ENCODE measurements at places on chromosomes 5 and 9.

- no peak for DNase-seq
These were observed 101.2 kb downstream of the PCSK1 start for GRCh38 chr5:96331681-96332361.

GRCh38 chr5:14410394-14411201 lies 171.0 kb upstream of the OTULINL start:
- no peak for DNase-seq

DNA sequence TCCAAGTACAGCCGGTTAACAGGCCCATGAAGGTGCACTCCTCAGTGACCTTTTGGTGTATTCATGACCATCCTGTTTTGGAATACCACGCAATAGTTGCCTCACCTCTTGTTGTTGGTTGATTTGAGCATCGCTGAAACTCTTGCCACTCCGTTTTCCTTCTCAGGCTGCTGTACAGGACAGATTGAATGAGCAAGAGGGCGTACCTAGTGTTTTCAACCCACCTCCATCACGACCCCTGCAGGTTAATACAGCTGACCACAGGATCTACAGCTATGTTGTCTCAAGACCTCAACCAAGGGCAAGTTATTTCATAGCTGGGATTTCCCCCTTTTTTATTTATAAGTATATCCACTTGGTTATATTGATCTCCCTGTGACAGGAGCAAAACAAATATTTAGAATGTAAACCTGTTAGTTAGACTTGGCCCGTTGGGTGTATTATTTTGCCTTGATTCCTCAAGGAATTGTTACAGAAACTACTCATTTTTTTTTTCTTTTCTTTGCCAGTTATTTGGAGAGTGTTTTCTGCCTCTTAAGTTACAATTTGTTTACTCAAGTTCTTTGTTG lies 38.1 kb downstream of the FAF2 start:
- DNase-seq: no peak

DNA sequence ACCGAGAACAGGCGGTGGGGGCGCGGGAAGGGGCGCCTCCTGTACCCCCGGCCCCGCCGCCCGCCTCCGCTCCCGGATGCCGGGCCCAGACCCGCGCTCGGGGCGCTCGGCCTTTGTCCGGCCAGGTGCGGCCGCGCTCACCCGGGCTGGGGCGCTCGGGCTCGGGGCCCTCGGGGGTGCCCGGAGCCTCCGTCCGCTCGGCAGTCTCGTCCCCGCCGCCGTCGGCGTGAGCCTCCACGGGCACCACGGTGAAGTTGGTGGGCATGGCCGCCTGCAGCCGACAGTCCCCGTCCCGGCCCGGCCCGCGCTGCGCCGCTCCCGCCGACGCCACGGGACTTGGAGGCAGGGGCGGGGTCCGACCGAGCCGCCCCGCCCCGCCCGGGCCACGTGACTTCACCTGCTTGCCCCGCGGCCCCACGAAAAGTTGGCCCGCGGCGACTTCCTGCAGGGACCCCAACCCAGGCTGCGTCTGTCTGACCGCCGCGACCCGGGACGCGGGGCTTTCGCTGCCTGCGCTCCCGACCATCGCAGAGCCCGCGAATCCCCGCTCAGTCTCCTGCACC lies at the start of gene SLC12A7:
TSS of gene SLC12A7 (minus strand) at position 337 of the 563 bp plus-strand sequence. CDS start at position 265, 72 bp downstream.
- peak; percentile 67 for DNase-seq

GRCh38 chr9:114098936-114099668 lies at the start of gene KIF12:
TSS of gene KIF12 (minus strand) at chr9:114099292. CDS start at chr9:114099276, 16 bp downstream.
- no peak for DNase-seq
